ENCODE measurements at places on chromosomes 16 and 17. TPM values are rescaled to one million over a fixed set of nuclear protein-coding genes. Genes with fewer than 3 reads are reported as not detected.

The ACBD4 gene
- total RNA-seq: 60.3 TPM

The TUFM gene
- 130 TPM for total RNA-seq

The ENPP7 gene
- total RNA-seq: 14.3 TPM

The TBX2 gene
- 2.7 TPM for total RNA-seq

The SLC13A5 gene
- 271 TPM for total RNA-seq

The PLEKHH3 gene
- 8.1 TPM for total RNA-seq

The PLLP gene
- 2.2 TPM for total RNA-seq

The NPW gene
- total RNA-seq: 4.4 TPM

The HYDIN gene
- total RNA-seq: not detected

The KRTAP2-3 gene
- not detected for total RNA-seq

The RRAD gene
- total RNA-seq: 3.1 TPM

The PPP1R1B gene
- total RNA-seq: not detected

The NIP7 gene
- total RNA-seq: 6.9 TPM

The ULK2 gene
- total RNA-seq: 4.6 TPM

The EPX gene
- not detected for total RNA-seq

The HEATR9 gene
- total RNA-seq: not detected

The IL34 gene
- 1.1 TPM for total RNA-seq

The PABPN1L gene
- total RNA-seq: not detected

The PYDC1 gene
- not detected for total RNA-seq

The CHST6 gene
- total RNA-seq: 0.02 TPM

The AANAT gene
- not detected for total RNA-seq

The PLD6 gene
- total RNA-seq: 1.1 TPM

The CNTNAP1 gene
- total RNA-seq: 0.73 TPM

The EFCAB3 gene
- not detected for total RNA-seq

The CYB5D1 gene
- total RNA-seq: 6.7 TPM

Measured in right lobe of liver (tissue), 6 donors.